Activated CD4-positive, CD25-positive, alpha-beta regulatory T cell treated with anti-CD3 and anti-CD28 coated beads, Interleukin-2, amount 50 U/mL, for 24 hours (primary cell): ENCODE measurements at places on chromosomes 6 and 20.

DNA sequence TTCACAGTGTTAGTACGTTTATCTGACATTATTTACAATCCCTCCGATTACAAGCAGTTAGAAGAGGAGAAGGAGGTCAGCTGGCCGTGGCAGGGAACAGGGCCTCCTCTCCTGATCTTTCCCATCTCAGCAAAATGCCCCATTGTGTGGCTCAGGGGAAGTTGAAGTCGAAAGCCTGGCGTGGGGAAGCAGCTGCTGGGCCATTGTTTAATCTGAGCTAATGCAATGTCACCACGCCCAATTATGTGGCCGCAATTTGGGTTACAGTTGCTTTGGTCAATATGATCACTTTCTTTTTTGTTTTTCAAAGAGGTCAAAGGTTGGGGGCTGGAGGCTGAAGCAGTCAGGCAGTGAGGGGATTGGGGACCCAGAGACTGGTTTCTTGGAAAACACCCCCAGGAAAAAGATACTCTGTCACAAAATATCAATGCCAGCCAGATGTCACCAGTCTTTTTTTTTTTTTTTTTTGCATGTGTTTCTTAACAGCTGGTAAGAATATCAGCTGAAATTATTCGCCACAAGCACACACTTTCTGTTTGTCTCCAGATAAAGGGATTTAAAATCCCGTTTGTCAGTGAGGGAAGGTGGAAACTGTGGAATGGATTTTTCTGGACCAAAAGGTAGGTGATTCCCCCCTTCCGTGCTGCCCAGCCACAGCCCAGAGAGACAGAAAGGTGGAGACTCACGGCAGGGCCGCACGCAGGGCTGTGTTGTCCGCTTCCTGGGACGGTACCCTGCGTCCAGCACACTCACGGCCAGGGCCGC lies 24.6 kb downstream of the DLL1 start:
- no peak for ATAC-seq

DNA sequence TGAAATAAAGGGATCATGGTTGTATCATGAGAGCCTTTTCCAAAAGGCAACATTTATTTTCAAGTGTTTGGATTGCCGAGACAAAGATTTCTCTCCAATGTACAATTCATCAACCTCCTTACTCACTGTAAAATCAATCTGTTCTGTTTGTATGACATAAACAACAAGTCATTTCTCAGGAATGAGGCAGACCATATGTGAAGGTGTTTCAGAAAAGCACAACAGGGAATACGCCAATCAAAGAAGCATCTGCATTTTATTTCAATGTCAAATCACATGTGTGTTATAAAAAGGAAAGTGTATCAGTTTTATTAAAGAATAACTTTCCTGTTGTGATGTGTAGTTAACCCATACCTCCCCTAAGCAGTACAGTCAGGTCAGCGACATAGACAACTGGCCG lies 653.7 kb downstream of the TFAP2A start:
- ATAC-seq: no peak

GRCh38 chr20:11544029-11544678 lies 373.5 kb upstream of the BTBD3 start:
- ATAC-seq: no peak

DNA sequence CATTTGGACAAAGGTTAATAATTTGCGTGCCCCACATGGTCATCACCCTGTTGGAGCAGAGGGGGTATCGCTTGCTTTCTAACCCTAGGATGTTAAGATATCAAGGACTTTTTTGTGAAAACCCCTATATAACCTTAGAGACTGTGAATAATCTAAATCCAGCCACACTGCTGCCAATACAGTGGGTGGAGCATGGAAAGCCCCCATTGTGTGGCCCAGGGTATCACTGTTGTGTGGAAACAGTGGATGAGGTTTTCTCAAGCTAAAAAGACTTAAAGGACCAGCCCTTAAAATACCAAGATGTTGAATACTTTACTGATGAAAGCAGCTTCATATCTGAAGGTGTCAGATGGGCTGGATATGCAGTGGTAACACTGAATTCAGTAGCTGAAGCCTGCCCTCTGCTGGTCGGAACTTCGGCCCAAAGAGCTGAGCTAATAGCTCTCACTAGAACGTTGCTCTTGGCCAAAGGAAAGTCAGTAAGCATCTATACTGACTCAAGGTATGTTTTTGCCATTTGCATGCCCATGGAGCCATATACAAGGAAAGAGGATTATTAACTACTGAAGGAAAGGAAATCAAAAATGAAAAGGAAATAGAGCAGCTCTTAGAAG lies 695.2 kb downstream of the PHF3 start:
- no peak for ATAC-seq

- peak; percentile 57 for ATAC-seq
Observed at GRCh38 chr6:31620586-31621319, at the start of gene PRRC2A. Gene PRRC2A (plus strand): TSS chr6:31620715. CDS start chr6:31622790, 2,075 bp downstream.
